ENCODE measurements at places on chromosomes 13 and 19.

DNA sequence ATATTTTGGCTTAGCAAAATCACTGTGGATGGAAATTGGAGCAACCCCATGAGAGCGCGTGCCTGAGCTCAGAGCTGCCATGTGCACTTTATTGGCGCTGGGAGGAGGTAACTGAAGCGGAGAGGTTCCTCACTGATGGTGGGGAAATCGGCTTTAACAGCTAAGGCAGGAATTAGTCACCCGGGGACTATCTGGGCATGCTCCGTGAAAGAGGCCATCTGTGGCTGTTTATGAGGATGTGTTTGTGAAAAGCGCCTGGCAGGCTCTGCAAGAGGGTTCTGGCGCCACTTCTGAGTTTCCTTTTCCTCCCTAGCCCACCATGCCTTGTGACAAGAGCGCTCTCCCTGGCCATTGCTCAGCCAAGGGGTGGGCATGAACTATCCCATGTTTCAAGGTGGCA is 815.6 kb downstream of the UQCRFS1 start:
- DNase-seq, result no peak

- DNase-seq, result no peak
These were observed 16.0 kb downstream of the UFM1 start for GRCh38 chr13:38365661-38366060.

GRCh38 chr13:42149136-42149535 is 100.7 kb downstream of the DGKH start:
- DNase-seq, result no peak

- no peak for DNase-seq
These were observed 1.9 kb downstream of the MRPS12 start for GRCh38 chr19:38932425-38933179.

DNA sequence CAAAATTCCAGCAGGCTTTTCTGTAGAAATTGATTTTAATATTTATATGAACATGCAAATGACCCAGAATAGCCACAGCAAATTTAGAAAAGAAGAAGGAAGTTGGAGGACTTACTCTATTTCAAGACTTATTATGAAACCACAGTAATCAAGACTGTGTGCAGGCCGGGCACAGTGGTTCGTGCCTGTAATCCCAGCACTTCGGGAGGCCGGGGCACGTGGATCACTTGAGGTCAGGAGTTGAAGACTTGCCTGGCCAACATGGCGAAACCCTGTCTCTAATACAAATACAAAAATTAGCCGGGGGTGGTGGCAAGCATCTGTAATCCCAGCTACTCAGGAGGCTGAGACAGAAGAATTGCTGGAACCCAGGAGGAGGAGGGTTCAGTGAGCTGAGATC is 6.0 kb upstream of the FFAR2 start:
- DNase-seq, result no peak

GRCh38 chr19:43799502-43800142 is 2.6 kb downstream of the LYPD5 start:
- no peak for DNase-seq

Measured in CD8-positive, alpha-beta T cell (primary cell).